Regular cardiac myocyte (primary cell): ENCODE measurements at places on chromosomes 12 and 14. TPM values are rescaled to one million over a fixed set of nuclear protein-coding genes. Genes with fewer than 3 reads are reported as not detected.

Gene TRHDE
- total RNA-seq: 0.38 and 1.7 TPM in 2 replicates

Gene GPRC5A
- total RNA-seq: 18.6 and 37.8 TPM in 2 replicates

Gene ZDHHC22
- total RNA-seq: not detected in 2 replicates

Gene NOS1
- total RNA-seq: not detected in 2 replicates

Gene SRRM4
- not detected in 2 replicates for total RNA-seq

Gene HOXC9
- total RNA-seq: under 0.01 TPM in 1 of 2 replicates, not detected in the other

Gene CFAP54
- total RNA-seq: 2.7 and 4.2 TPM in 2 replicates

Gene LRP1-AS
- 0.19 TPM in 1 of 2 replicates, not detected in the other for total RNA-seq

Gene ERP27
- total RNA-seq: 0.19 TPM in 1 of 2 replicates, not detected in the other

Gene MGP
- 47.7 and 113 TPM in 2 replicates for total RNA-seq
